Putamen (tissue), 1 donor: ENCODE measurements at places on chromosomes 7 and 10.
A peak's percentile ranks its signal among the peaks of the same experiment; 100 is the strongest.

- DNase-seq, result no peak
These were observed 1116.9 kb upstream of the CELF2 start for GRCh38 chr10:9900751-9901150.

DNA sequence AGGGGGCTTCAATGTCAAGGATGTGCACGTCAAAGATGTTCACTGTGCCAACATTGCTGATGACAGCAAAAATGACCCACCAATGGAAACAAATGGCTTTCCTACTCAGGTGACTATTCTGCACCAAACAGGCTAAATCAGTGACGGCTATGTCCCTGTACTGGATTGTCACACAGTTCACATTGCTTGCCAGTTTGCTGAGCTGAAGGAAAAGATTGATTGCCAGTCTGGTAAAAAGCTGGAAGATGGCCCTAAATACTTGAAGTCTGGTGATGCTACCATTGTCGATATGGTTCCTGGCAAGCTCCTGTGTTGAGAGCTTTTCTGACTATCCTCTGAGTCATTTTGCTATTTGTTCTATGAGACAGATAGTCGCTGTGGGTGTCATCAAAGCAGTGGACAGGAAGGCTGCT, 202.2 kb upstream of the ETV1 start:
- DNase-seq, result no peak

- DNase-seq, result no peak
These were observed 39.9 kb upstream of the MMD2 start for GRCh38 chr7:4998910-4999309.

DNA sequence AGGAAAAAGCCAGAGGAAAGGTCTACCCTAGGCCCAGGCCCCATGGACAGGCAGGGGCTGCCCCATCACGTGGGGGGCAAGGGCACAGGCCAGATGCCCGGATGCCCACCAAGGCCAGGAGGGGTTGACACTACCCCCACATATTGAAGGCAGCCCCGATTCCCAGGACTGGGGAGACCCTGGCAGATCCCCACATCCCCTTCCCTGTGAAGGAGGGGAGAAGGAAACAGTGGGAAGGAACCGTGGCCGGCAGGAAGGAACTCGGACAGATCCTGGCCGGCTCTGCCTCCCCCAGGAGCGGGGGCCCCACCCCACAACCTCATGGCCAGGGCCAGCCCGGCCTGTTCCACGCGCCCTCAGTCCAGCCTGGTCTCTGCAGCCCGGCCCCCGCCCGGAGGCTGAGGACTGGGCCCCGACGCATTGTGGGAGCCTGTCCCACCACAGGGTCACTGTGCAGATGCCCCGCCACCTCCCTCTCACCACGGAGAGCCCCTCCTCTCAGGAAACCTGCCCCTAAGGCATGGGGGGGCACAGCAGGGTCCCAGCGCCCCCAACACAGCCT, 41.3 kb downstream of the PAPOLB start:
- no peak for DNase-seq

GRCh38 chr10:5550250-5550545, 25.4 kb downstream of the CALML3 start:
- DNase-seq, result no peak

DNA sequence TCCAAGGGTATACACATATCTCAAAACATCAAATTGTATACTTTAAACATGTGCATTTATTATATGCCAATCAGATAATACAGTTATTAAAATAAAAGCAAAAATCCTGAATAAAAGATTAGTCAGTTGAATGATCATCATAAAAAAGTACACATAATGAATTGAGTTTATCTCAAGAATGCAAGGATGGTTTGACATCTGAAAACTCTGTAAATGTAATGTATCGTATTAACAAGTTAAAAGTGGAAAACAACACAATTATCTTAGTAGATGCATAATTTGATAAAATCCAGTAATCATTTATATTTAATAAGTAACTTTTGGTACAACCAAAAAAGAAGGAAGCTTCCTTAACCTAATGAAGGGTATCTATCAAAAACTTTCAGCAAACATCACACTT, 86.6 kb downstream of the COL28A1 start:
- no peak for DNase-seq

GRCh38 chr10:128804411-128804810, 662.6 kb upstream of the MGMT start:
- no peak for DNase-seq

DNA sequence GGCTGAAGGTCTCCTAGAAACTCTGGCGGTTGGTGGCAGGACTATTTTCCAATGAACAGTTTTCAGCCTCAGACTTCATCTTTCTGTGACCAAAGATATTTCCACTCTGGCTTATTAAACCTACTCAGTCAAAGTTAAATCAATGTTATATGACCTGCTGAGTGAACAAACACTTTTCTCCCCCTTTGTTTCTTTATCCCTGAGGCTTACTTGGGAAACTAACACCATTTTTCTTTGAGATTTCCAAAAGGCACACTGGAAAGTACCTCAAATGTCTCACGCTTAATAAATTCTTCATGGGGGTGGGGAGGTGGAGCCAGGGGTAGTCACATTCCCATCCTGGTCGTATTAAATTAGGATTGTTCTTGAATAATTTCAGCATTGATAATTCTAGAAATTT, 1.8 kb downstream of the TMEM26 start:
- no peak for DNase-seq

DNA sequence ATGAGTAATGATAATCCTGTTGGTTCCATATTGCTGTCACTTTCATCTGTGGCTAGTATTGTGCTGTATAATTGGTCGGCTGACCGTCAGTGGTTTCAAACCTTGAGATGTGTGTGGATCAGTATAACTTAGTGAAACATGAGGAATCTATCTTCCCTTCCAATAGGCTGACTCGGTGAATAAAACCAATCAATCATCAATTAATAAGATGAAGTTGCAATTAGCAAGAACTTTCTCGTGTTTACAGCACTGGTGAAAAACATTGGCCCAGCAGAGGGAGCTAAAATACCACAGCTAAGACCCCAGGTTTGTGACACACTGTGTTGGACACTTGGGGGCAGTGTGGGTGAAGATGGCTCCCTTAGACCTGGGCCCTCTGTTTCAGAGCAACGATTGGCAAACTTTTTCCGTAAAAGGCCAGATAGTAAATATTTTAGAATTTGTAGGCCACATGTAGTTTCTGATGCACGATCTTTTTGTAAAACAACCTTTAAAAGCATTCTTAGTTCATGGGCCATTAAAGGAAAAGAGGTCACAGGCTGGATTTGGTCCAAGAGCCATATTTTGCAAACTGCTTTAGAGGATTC, 47.8 kb downstream of the STRA8 start:
- DNase-seq, result peak; percentile 87

GRCh38 chr10:4643471-4643870, 182.5 kb upstream of the AKR1E2 start:
- DNase-seq, result no peak

DNA sequence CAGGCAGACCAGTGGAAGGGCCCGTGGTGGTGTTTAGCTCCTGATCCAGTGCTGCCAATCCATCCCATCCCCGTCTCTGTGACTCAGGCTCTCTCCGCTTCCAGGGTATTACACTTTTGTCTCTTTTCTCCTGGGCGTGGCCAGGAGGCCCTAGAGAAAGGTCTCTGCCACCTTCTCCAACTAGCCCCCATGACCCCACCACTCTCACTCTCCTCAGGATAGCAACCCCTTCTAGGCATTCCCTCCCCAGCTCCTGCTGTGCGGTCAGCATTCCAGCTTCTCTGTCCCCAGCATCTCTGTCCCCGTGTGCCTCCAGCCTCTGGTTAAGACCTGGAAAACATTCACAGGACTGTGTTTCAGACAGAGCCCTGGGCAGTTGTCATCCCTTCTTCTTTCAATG, 36.2 kb upstream of the R3HCC1L start:
- no peak for DNase-seq

DNA sequence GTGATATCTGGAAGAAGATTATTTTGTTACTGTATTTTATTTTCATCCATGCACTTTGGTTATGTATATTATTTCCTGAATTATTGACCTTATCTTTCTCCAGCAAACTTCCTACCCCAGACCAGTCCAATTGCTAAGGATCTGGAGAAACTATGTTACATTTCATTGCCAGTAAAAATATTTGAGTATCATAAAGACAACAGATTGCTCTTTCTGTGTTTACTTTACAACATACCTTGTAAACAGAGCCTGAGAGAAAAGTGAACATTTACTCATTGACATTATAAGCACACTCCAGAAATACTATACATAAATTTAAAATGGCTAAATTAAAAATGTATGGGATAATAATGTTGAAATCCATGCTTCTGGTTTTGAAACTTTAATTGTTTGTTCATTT, 186.2 kb upstream of the FAM3C start:
- DNase-seq, result no peak

DNA sequence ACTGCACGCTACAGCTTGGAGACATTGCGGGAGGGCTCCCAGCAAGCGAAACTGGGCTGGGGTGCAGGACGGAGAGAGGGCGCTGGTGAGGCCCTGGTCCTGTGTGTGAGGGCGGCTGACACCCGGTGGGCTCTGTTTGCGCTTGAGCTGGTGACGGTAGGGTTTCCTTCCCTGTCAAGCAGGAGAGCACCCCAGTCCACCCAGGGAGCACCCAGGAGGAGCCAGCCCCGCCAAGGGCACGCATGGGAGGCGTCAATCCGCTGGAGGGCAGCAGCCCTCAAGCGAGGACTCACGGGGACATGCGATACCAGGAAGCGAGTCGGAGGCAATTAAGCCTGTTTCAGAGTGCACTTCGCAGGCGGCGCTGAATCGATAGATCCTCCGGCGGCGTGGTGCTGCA, 109.4 kb downstream of the MAD1L1 start:
- DNase-seq, result no peak

GRCh38 chr10:7980196-7980595, 74.3 kb upstream of the GATA3 start:
- DNase-seq, result no peak

DNA sequence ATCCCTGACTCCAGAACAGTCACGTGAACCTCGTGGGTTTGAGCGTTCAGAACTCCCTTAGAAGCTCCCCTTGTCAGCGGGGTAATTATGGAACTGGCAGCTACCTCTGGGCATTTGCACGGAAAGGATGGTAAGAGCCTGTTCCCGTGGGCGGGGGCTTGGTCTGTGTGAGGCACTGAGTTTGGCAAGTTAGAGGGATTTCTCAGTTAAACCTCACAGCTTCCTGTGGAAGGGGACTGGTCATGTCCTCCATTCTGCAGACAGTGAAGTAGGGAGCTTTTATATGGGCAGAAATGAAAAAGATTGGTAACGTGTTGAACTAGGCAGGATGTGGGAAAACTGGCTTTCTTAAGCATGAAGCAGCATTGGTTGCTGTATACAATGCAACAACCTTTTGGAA, 16.0 kb downstream of the PALD1 start:
- no peak for DNase-seq

- DNase-seq, result peak; percentile 71
These were observed 49.3 kb downstream of the PPP1R17 start for GRCh38 chr7:31735991-31736982.

- DNase-seq, result no peak
These were observed 3.3 kb downstream of the IMMP2L start for GRCh38 chr7:111558991-111559390.

GRCh38 chr10:70903262-70903921, 15.0 kb upstream of the PCBD1 start:
- peak; percentile 52 for DNase-seq

GRCh38 chr7:36360244-36360643, 29.4 kb upstream of the ANLN start:
- DNase-seq, result peak; percentile 54

- no peak for DNase-seq
These were observed at the start of gene OR9A2 for GRCh38 chr7:143027032-143027431. TSS of gene OR9A2 (minus strand) at chr7:143027132. CDS start at chr7:143027132, 0 bp downstream.

- no peak for DNase-seq
These were observed 215.6 kb downstream of the DNAJB6 start for GRCh38 chr7:157552295-157552993.

GRCh38 chr7:86956567-86956966, 102.9 kb downstream of the ELAPOR2 start:
- no peak for DNase-seq

- no peak for DNase-seq
These were observed 23.2 kb downstream of the PDZD8 start for GRCh38 chr10:117351996-117352395.

DNA sequence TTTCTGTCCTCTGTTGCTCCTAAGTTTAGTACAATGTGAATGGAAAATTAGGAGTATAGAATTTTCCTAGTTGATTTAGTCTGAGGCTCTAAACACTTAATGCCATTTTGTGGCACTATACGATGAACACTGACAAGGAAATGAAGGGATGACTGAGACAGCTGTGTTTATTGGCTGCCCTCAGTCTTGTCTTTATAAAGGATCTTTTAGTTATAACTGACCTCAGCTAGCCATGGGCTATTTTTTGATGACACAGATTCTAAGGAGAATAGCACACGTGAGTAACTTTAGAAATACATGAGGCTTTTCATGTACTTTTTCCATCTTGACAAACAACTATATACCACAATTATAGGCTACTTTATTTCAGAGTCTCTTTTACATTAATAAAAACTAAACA, 113.7 kb downstream of the PRKG1 start:
- no peak for DNase-seq

- no peak for DNase-seq
These were observed 181.4 kb downstream of the ELMO1 start for GRCh38 chr7:37267251-37267650.

DNA sequence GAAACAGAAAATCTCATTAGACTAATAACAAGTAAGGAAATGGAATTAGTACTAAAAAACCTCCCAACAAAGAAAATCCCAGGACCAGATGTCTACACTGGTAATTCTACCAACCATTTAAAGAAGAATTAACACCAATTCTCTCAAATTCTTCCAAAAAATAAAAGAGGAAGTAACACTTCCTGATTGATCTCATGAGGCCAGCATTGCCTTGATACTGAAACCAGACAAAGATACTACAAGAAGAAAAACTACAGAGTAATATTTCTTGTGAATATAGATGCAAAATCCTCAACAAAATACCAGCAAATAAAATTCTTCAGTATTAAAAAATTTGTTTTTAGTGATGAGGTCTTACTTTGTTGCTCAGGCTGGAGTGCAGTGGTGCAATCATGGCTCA, 21.3 kb downstream of the GCK start:
- no peak for DNase-seq

GRCh38 chr7:40306025-40306424, 171.2 kb downstream of the SUGCT start:
- no peak for DNase-seq

DNA sequence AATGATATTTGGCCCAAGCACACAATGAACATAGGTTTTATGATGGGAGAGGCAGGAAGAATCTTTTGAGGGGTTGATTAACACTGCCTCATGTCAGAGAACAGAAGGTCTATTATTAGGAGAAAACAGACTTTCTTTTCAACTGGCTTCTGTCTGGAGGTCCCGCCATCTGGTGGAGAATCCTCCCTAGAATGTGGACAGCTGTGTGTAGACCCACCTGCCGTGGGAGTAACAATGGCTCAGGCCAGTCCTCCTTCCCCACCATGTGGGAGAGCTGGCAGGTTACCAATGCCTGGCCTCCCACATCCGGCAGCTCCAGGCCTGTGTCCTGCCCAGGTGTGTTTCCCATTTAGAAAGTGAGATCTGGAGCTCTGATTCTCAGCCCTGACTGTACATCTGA, 70.4 kb upstream of the AOAH start:
- DNase-seq, result no peak

DNA sequence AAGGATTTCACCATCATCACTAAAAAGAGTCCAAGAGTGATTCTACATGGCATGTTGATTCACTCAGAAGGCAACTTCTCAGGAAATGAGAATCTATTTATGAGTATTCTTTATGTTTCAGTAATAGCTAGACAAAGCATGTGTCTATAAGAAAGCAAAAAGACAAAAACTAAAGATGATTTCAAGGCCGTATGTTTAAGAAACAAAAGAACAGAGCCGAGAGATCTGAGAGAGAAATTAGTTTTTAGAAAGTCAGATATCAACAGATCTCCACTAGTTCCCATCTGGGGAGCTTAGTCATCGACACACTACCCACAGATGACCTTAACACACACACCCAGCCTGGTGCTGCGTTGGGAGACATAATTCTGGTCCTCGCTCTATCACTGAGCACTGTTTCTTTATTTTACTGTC, 21.0 kb downstream of the PIP4K2A start:
- no peak for DNase-seq
